ENCODE measurements at places on chromosomes 7 and 10. TPM values are rescaled to one million over a fixed set of nuclear protein-coding genes. Genes with fewer than 3 reads are reported as not detected.

The SFRP4 gene
- total RNA-seq = 3.2 TPM

The ODAD2 gene
- 3.5 TPM for total RNA-seq

The ZNF488 gene
- under 0.01 TPM for total RNA-seq

The AKR1D1 gene
- not detected for total RNA-seq

The TMEM178B gene
- not detected for total RNA-seq

The WNT8B gene
- not detected for total RNA-seq

The HABP2 gene
- total RNA-seq = not detected

The SYNPO2L gene
- total RNA-seq = under 0.01 TPM

The NKX2-3 gene
- total RNA-seq = not detected

The PRKRIP1 gene
- total RNA-seq = 20.5 TPM

The TLL2 gene
- total RNA-seq = 0.12 TPM

The DMBT1 gene
- under 0.01 TPM for total RNA-seq

The MBL2 gene
- total RNA-seq = not detected

The CPN1 gene
- total RNA-seq = not detected

The ZNF722 gene
- not detected for total RNA-seq

The ANAPC16 gene
- total RNA-seq = 39.5 TPM

The HERPUD2 gene
- total RNA-seq = 16.6 TPM

The SLC16A12 gene
- total RNA-seq = under 0.01 TPM

The IL2RA gene
- total RNA-seq = not detected

The MCM10 gene
- total RNA-seq = 5.4 TPM

The CPEB3 gene
- 0.55 TPM for total RNA-seq

The DNAJB9 gene
- total RNA-seq = 40.3 TPM

The DEPP1 gene
- 0.44 TPM for total RNA-seq

Data from uterine smooth muscle cell (primary cell).